Smooth muscle cell of the coronary artery (primary cell): ENCODE measurements at places on chromosomes 16 and 17. TPM values are rescaled to one million over a fixed set of nuclear protein-coding genes. Genes with fewer than 3 reads are reported as not detected.

The KRTAP9-8 gene
- total RNA-seq, result not detected in 2 replicates

The ABCC11 gene
- total RNA-seq, result 0.08 TPM in 1 of 2 replicates, not detected in the other

The PRAC2 gene
- total RNA-seq, result not detected in 2 replicates

The CLEC18A gene
- total RNA-seq, result 0.23 and 9.2 TPM in 2 replicates

The PLA2G15 gene
- 18.6 and 23.8 TPM in 2 replicates for total RNA-seq

The GRIN2A gene
- total RNA-seq, result under 0.01 and 0.12 TPM in 2 replicates

The ACSM2A gene
- total RNA-seq, result not detected in 2 replicates

The NATD1 gene
- 2.5 and 3.4 TPM in 2 replicates for total RNA-seq

The GPR139 gene
- not detected in 2 replicates for total RNA-seq

The CD300H gene
- not detected in 2 replicates for total RNA-seq

The TPPP3 gene
- total RNA-seq, result 1.5 and 2.3 TPM in 2 replicates

The SMIM36 gene
- total RNA-seq, result not detected in 2 replicates

The CHP2 gene
- not detected in 2 replicates for total RNA-seq

The CPHXL2 gene
- total RNA-seq, result not detected in 2 replicates

The CIBAR2 gene
- 0.15 TPM in 1 of 2 replicates, not detected in the other for total RNA-seq

The NLE1 gene
- total RNA-seq, result 16.4 and 19.3 TPM in 2 replicates

The SRSF2 gene
- 174 and 209 TPM in 2 replicates for total RNA-seq

The IGF2BP1 gene
- 0.12 and 0.15 TPM in 2 replicates for total RNA-seq

The CSH2 gene
- total RNA-seq, result not detected in 2 replicates

The OR2C1 gene
- 0.08 and 0.23 TPM in 2 replicates for total RNA-seq

The NLGN2 gene
- 3.7 and 5.0 TPM in 2 replicates for total RNA-seq

The CLN3 gene
- total RNA-seq, result 8.0 and 10.1 TPM in 2 replicates

The TBC1D28 gene
- total RNA-seq, result not detected in 2 replicates

The CMTM2 gene
- total RNA-seq, result not detected in 2 replicates

The NPIPB6 gene
- 0.30 TPM in 1 of 2 replicates, not detected in the other for total RNA-seq

The ZG16 gene
- total RNA-seq, result not detected in 2 replicates

The SCARF1 gene
- total RNA-seq, result 0.23 and 0.94 TPM in 2 replicates

The LITAFD gene
- not detected in 2 replicates for total RNA-seq

The OTOA gene
- total RNA-seq, result not detected in 2 replicates

The SYNGR3 gene
- total RNA-seq, result 0.94 and 4.9 TPM in 2 replicates

The KRT33B gene
- not detected in 2 replicates for total RNA-seq

The SLC5A2 gene
- total RNA-seq, result under 0.01 and 0.15 TPM in 2 replicates

The PNMT gene
- not detected in 2 replicates for total RNA-seq

The HS3ST3A1 gene
- 0.38 and 12.8 TPM in 2 replicates for total RNA-seq

The SLC22A31 gene
- total RNA-seq, result 0.47 and 0.53 TPM in 2 replicates

The SLC47A1 gene
- 0.53 and 4.6 TPM in 2 replicates for total RNA-seq

The CES5A gene
- total RNA-seq, result not detected in 2 replicates

The HELZ gene
- 31.1 and 33.6 TPM in 2 replicates for total RNA-seq

The RAMP2 gene
- 0.30 TPM in 1 of 2 replicates, not detected in the other for total RNA-seq
